GM04504 (cell line): ENCODE measurements at places on chromosomes 12 and 14.

- no peak for DNase-seq
These were observed 655 bp downstream of the PLD4 start for GRCh38 chr14:104925214-104925854.

- DNase-seq, result no peak
These were observed 14.2 kb downstream of the ESR2 start for GRCh38 chr14:64279704-64280668.

DNA sequence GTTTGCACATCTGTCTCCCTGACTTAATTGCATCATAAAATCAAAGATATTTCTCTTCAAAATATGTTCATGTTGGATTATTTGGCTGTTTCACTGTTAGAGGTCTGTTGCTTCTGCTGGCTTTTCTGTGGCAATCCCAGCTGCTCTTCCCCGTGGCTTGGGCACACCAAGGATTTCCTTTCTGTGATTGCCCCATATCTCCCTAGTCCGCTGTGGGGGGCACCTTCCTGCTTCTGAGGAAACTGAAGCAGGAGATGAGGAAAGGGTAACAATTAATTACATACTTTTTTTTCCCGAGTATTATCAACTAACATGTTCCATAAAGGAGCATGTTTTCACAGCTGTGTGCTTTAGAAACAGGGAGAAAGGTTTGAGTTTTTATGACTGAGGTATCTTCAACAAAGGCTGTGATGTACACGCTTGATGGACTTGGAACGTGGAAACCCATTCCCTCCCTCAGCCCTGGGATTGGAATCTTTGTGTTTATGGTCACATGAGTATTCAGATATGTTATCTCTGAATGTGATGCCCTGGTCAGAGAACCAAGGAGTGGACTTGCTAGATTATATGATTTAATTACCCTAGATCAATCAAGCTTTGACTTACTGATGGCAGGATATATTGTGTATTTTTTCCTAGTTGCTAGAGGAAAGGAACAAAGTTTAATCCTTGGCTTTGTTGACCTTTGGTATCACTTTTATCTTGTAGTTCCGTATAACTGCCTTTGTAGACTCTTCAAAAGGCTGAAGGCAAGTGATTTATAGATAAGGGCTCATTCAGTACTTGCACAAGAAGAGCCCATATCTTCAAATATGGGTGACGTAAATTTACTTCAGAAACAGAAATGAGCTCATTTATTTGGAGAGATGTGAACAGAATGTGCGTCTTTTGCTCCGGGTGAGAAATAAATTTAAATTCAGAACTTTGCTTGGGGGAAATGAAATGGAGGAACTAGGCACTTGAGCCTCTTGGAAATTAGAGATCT lies 46.7 kb downstream of the BORCS5 start:
- no peak for DNase-seq

DNA sequence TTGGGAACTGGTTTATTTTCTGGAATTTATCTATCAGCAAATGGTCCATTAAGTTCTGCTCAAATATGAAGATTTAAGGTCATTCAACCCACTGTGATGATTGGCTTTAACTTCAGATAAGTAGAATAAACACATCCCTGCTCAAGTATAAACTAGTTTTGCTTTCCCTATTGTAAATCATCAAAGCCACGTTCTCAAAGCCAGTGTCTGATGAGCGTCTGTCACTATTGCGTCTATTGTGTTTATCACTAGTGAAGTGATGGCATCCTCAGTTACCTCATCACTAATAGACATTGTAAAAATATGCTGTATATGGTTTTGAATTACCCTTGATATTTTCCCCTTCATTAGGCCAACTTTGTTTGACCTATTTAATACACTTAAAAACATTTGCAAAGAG lies 351.3 kb downstream of the BCAT1 start:
- DNase-seq, result no peak

DNA sequence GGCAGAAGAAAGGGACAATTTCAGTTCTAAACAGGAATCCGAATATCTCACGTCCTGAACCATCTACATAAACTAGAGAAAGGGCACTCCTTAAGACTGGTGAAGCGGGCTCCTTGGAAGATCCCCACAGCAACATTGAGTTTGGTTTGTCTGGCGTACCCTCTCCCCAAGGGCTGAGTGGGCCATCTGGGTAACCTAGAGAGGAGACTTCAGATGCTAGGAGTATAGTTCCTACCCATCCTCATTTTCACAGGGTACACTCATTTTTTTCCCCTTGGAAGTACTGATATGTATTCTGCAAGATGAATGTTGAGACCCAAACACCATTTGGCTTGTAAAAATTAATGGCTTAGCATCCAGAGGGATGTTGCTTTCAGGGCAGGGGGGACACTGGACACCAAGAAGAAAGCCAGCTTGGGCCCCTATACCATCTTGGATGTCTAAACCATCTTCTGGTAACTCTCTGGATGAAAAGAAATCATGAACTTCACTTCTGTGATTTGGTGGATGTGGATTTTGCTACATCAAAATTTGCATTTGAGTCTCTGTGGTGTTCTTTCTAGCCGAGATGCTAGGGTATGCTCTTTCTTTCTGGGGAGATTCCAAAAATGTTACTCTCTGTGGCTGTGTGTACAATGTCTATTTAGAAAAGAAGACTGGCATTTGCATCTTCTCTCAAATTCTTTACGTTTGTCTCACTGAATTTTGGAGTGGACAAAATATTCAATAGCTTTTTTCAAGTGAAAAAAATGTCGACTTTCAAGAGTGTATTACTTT lies 97.7 kb downstream of the ETV6 start:
- DNase-seq, result no peak

GRCh38 chr12:52056801-52057637 lies 5.8 kb downstream of the NR4A1 start:
- no peak for DNase-seq

DNA sequence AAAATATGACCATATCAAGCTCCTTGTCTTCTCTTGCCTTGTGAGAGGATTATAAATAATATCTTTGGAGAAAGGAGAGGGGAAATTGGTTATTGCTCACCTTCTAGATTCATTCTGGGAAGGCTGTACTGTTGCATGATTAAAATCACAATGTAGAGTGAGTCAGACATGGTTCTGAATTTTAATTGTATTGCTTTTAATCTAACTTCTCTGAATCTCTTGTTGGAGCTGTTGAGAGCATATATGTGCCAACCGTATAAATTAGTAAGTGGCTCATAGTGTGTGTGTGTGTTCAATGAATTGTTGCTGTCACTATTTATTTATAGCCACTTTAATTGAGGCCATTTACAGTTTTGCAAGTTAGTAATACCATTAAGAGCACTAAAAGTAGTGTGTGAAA lies 56.1 kb downstream of the KCNJ8 start:
- no peak for DNase-seq
